Fibroblast of skin of right biceps (primary cell): ENCODE measurements at places on chromosomes 5 and 9.

DNA sequence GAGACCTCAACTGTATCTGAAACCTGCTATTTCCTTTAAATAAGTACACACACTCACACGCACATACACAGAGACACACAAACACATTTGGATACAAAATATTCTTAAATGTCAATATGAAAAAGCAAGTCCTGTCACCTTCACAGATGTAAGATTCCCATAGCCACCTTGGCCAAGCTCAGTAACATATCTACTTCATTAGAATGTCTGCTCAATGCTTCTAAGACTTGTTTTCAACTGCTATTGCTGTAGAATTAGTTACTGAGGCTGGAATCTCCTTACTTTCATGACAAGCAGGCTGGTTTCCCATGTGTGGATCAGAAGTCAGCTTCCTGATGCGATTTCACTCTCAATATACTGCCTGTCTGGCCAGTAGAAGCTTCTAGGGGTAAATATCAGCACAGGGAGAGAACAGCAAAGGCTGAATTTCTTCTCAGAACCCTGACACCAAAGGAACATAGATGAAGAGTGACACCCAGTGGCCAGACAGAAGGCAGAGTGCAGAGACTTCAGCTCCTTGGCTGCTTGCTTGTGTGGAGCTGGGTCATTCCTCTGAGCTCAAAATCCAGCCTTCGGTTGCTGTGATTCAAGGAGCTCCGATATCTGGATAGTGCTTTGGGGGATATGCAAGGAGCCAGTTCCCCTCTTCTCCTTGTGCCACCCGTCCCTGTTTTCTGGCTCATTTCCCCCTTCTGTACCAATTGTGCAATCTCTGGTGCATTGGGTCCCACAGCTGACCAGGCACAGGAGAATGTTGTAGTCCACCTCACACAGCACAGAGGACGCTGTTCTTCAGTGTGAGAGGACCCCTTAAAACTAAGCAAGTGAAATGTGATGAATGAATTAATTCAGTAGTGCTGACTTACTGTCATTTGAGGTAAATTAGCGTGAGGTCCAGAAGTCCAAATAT is 26.6 kb upstream of the ABLIM3 start:
- DNase-seq = peak; percentile 79

- DNase-seq = peak; percentile 33
Measured at GRCh38 chr5:37900692-37901091, 60.9 kb upstream of the GDNF start.

DNA sequence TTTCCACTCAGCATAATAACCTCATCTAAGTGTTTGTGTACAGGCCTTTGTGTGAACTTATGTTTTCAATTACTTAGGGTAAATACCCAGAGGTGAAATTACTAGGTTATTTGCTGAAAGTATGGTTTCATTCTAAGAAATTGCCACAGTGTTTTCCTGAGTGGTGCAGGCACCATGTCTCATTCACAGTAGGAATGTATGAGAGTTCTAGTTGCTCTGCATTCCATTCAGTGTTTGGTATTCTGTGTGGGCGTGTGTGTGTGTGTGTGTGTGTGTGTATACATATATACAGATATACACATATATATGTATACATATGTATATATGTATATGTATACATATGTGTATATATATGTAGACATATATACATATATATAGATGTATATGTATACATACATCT is 8.8 kb upstream of the SVEP1 start:
- DNase-seq = no peak

- DNase-seq = no peak
Measured at GRCh38 chr9:14027116-14027800, 286.7 kb downstream of the NFIB start.

DNA sequence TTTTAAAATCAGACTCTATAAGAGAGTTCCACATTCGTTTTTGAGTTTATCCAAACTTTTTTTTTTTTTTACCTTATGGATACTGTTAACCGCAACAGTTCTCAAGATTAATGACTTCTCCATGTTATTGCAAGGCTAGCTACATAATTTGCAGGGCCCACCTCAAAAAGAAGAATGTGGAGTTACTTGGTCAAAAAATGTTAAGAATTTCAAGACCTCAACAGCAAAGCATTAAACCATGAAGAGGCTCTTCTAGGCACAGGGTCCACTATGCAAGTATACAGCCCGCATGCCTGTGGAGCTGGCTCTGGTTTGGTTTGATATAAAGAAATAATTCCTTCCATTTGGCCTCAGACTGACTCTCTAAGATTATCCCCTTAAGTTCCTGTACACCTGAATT is 133.3 kb upstream of the TLX3 start:
- DNase-seq = peak; percentile 21

GRCh38 chr9:36815566-36816348 is 218.3 kb downstream of the PAX5 start:
- DNase-seq = no peak

DNA sequence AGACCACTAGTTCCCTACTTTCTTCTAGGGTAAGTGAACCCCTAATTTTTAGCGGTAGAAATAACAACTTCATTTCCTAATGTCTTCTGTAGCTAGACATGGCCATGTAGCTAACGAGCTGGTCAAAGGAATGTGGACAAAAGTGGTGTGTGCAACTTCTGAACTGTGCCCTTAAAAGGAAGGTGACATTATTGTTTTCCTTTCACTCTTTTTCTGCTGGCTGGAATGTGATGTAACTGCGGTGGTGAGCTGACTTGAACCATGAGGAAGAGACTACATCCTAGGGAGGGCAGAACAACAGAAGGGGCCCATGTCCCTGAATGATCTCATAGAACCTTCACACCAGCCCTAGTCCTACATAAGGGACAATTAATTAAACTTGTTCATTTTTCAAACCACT is 1.3 kb upstream of the SNX2 start:
- no peak for DNase-seq

- DNase-seq = peak; percentile 91
Measured at GRCh38 chr5:40223884-40224402, 455.8 kb upstream of the PTGER4 start.

DNA sequence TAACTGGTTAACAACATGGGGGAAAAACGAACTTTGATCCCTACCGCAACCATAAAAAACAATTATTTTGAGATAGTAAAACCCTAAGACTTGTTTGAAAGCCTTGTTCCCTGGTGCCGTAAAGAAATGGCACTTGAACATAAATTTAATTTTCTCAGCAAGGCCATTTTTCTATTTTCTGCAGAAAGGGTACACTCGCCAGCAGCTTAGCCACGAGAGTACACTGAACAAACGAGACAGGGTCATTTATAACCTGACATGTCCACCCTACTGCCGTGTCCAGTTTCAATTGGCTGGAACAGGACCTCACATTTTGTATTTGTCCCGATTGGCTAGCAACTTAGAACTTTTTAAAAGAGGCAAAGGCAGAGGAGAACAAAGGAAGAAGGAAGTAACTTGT is 26.8 kb downstream of the FBXW11 start:
- DNase-seq = no peak

DNA sequence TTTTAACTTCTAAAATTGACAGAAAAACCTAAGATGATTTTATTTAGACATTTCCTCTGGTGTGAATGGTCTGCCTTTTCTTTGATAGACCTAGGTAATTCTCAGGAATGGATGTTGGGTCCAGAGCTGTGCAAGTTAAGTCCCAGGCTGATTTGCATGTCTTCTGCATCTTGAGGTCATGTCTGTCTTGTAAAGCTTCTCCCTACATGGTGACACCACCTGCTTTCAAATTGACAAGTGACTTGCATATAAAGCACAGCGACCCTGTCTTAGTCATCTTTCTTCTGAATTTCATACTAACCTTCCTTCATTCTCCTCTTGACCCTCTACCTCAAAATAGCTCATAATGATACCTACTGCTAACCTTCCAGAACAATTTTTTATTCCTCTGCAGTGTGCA is 29.2 kb downstream of the OSTF1 start:
- DNase-seq = no peak

- DNase-seq = peak; percentile 75
Measured at GRCh38 chr9:76592091-76592973, 133.3 kb downstream of the GCNT1 start.

GRCh38 chr5:123976379-123977033 is 464.5 kb downstream of the CSNK1G3 start:
- DNase-seq = no peak

DNA sequence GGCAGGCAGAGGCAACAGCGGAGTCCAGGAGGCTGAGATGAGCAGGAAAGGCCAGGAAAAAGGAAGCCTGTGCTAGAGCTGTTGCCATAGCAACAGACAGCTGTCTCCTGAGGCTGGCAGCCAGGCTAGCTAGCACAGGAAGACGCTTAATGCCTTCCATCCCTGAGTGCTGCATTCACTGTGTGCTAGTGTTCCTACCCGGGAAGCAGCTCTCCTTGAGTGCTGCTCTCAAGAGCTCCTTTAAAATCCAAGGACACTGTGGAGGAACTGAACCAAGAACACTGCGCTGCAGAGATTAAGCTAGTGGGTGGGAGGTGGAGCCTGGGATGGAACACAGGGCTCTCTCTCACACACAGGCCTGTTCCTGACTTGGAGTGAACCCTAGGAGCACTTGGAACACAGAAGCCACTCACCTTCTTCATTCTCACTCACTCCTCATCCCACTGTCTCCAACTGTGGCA is 53.5 kb upstream of the IL7R start:
- peak; percentile 86 for DNase-seq

DNA sequence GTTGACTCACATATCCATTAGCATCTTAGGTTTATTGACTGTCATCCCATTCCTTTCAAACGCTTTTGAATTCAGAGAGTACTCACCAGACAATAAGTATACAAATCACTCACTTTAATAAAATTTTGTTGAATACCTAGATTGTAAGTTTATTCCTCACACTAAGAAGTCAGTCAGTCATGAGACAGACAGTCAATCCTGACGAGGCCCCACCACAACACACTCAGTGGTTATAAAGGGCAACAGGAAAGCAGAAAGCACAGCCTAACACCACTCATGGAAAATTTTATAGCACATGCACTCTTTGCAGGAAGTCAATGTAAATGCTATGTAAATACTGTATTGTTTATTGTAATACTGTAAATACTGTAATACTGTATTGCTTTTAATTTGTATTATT is 176.3 kb upstream of the PTGER4 start:
- DNase-seq = no peak

DNA sequence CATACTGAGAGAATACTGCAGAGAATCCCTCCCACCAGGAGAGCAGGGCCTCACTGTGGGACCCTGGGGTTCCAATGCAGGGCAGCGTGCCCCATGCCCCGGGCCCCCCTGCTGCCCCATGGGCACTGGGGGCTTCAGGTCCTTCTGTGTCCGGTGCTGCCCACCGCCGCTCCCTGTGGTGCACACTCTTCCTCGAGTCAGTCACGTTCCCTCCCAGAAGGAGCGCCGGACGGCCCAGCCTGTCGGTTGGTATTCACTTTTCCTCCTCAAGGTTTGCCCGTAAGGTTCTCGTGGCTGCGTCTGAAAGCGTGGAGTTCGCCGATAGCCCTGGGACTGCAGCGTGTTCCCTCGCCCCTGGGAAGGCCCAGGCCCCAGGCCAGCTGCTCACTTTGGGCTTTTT is 48.1 kb upstream of the FCN2 start:
- DNase-seq = no peak

DNA sequence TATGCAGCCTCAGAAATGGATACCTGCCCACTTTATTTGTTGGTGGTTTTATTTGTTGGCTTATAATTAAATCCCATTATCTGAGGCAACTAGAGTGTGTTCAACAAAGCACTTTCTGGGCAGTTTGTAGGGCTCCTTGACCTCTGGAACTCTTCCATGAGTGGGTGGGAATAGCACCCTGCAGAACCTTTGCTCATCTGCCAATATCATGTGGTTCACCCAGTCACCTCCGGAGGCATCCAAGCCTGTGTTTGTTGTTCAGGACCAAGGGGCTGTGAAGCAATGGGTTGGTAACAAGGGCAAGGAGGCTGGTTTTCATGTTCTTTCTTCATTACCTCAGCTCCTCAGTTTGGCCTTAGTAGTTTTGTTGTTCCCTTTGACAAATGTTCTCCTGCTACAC is 314.0 kb downstream of the NDUFS4 start:
- DNase-seq = peak; percentile 9

DNA sequence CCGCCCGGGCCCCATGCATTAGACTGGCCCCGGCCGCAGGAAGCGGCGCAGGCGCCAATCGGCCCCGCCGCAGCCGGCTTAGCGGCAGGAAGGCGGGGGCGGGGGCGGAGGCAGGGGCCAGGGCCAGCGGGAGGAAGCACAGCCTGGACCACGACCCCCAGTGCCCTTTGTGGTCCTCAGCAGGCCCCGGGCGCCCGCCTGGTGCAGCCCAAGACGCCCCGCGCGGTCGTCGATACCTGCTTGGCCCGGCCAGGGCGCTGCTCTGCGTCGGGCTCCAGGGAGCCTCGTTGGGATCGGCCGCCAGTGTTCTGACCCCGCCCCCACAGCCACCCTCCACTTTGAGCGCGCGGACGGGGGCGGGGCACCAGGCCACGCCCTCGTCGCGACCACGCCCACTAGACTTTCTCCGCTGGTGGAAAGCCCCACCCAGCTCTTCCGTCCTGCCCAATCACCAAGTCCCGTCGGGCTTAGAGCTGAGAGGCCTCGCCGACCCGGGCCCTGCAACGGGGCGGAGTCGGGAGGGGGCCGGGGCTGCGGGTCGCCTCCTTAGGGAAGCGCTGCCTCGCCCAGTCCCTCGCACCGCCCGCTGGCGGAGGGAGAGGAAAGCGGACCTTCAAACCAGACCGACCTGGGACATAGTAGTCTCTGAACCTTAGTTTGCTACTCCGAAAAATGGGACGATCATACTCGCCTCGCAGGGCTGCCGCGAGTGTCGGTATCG is at the start of gene PDLIM7:
Gene PDLIM7, minus strand, starts transcription at position 313 of the 721 bp plus-strand sequence. CDS start 1,092 bp downstream, outside the sequence.
- DNase-seq = peak; percentile 98

- no peak for DNase-seq
Measured at GRCh38 chr9:120683150-120683549, 31.1 kb downstream of the MEGF9 start.

- DNase-seq = no peak
Measured at GRCh38 chr9:134983074-134983473, 65.4 kb upstream of the FCN1 start.

- DNase-seq = no peak
Measured at GRCh38 chr5:14777932-14778791, 93.4 kb downstream of the ANKH start.

GRCh38 chr9:14627513-14627912 is 65.7 kb downstream of the ZDHHC21 start:
- DNase-seq = no peak

DNA sequence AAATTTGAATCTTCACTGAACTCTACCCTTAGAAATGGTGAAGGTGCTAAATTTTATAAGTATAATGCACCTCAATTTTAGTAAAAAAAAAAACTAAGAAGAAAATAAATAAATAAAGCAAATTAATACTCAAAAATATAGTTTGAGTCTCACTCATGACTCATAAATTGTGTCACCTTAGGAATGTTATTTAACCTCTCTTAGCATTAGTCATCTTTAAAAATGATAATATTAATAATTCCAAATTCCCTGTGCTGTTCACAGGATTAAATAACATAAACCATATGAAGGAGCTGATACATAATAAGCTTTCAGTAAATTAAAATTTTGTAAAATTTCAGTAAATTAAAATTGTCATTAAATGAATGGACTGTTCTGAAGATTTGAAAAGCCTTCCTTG is 339.8 kb upstream of the RGMB start:
- peak; percentile 49 for DNase-seq

GRCh38 chr5:109571785-109572184 is 117.9 kb upstream of the MAN2A1 start:
- no peak for DNase-seq

- DNase-seq = peak; percentile 54
Measured at GRCh38 chr5:145976431-145977155, 40.2 kb downstream of the SH3RF2 start.
